Retina (tissue), 1 donor: ENCODE measurements at places on chromosomes 6 and 20.

- DNase-seq = no peak
Observed at GRCh38 chr6:117380298-117380697, 45.4 kb downstream of the ROS1 start.

GRCh38 chr6:148218542-148219258 lies 123.9 kb upstream of the SASH1 start:
- DNase-seq = no peak

GRCh38 chr6:105991561-105992314 lies 94.4 kb upstream of the PRDM1 start:
- DNase-seq = no peak

DNA sequence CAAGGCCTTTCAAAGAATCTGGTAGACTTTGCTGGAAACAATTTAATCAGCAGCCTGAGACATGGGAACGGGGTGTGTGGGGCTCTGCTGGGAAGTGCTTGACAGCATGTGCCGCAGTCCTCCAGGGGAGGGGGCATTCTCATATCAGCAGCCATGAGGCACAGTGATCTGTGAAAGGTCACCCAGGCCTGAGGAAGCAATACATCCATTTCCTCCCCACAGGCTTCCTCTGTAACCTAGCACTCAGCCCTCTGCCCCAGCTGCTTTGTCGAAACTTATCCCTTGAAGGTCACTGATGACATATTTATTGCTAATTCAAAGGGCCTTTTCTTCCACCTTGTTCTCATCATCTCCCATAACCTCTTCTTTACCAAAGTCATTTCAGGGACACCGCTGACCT lies 103.3 kb downstream of the TNFAIP3 start:
- no peak for DNase-seq

GRCh38 chr20:48153523-48153922 lies 368.2 kb upstream of the SULF2 start:
- DNase-seq = peak; percentile 44

DNA sequence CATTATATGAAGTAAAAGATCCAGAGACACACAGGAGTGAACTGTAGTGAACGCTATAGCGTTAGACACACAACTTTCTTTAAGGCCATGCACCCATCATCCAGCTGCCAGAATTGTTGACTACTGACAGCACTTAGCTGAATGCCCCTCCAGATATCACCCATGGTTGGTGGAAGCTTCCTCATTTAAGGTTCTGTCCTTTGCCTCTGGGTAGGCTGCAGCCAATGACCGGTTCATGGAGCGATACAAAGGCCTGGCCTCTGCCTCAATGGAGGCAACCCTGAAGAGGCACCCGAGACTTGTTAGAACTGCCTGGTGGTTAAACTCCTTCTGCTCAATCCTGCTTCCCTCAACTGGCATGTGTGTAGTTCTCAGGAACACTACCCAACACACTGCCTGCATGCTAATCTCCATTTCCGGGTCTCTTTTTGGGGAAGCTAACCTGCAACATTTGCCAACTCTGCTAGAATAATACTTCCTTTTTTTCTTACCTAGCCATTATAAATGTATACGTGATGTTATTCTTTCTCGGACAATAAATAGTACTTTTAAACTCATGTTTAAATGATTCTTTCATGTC lies 49.8 kb upstream of the THEMIS start:
- no peak for DNase-seq

GRCh38 chr6:16320533-16321340 lies 82.3 kb downstream of the GMPR start:
- no peak for DNase-seq

- DNase-seq = no peak
Observed at GRCh38 chr20:8855315-8855714, 213.6 kb upstream of the PLCB4 start.

GRCh38 chr6:56770011-56770520 lies 127.4 kb upstream of the DST start:
- no peak for DNase-seq

DNA sequence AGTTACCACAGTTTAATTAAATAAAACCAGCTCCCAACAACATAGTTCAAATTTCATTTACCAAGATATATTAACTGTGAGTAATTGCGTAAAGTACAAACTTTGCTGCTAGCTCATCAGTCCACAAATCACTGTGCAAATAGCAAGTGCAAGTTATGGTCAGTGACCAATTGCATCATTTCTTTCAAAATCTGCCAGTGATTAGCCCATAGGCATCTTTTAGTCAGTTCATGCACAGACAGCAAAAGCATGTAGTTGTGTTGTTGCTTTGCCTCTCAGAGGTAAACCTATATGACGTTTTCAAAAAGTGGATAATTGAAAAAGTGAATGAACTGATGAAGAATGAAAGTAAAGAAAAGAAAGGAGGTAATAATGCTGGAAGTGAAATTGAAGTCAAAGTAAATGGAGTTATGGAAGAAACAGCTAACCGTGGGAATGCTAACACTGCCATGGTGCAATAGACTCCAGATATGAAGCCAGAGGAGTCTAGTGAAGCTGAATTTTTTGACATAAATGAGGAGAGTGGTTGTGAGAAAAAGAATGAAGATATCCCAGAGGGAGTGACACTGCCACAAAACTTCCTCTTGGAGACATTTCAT lies 36.5 kb downstream of the ENPP1 start:
- no peak for DNase-seq

DNA sequence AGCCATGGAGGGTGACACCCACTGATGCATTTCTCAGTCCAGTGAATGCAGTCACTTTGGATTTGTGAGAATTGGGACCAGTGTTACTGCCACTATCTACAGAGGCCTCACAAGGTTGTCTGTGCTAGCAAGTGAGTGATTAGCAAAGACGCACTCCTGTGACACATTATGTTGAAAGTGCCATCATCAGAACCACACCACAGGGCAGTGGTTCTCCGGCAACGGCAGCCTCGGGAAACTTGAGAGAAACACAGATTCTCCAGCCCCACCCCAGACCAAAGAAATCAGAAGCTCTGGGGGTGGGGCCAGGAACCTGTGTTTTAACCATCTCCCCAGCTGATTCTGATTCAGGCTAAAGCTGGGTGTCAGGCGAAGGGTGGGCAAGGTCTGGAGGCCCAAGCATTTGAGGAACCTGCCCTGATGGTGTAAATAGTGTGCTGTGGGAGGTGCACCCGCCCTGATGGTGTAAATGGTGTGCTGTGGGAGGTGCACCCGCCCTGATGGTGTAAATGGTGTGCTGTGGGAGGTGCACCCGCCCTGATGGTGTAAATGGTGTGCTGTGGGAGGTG lies 39.9 kb downstream of the TMEM242 start:
- no peak for DNase-seq
